Hematopoietic multipotent progenitor cell treated with erythropoietin and hydrocortisone succinate and interleukin-3 and kit ligand, for 15 days (in vitro differentiated cells): ENCODE measurements at places on chromosomes 5 and 9.

- no peak for DNase-seq
Observed at GRCh38 chr5:133876266-133876665, 92.2 kb downstream of the C5orf15 start.

DNA sequence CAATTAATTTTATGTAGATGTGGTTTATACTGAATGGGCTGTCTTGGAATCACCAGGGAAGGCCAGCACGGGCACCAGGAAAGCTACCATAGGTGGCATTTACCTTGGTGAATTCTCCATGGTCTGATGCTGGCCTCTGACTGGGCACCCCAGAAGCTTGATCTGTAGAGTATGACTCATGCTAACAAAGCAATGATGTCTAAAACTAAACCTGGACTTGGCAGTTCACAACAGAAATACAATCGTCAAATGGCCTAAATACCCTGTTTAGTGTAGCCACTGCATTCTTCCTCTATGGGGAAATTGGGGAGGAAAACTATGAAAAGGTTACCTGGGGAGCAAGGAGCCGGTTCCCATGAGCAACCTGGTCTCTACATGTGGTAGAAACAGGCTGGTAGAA, 98.0 kb downstream of the ATPSCKMT start:
- no peak for DNase-seq

- no peak for DNase-seq
Observed at GRCh38 chr9:89865981-89866380, 261.2 kb downstream of the GADD45G start.

DNA sequence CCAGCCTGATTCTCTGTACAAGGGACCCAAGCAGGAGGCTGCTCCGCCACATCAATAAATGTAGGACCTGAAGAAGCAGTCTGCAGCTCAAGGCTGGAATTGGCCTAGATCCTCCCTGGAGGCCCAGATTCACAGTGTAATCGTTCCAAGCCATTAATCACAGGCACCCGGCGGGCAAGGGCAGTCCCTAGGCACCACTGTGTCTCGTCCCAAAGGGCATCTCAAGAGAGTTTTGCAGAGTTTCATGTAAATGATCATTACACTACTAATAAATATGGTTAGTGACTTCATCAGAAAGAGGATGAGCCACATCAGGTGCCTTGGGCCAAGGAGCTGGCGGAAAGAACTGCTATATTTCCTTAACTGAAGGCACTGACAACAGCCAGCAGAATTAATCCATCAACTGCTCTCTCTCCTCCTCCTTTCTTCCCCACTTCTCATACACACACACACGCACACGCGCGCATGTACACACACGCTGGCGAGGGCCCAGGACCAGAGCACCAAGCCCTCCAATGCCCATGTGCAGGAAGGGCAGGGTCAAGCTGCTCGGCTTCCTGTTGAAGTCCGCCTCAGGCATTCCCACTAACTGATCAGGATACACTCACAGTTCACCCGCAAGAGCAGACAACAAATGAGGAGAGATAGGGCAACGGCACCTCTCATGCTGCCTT, 33.9 kb downstream of the GNAQ start:
- DNase-seq = no peak

- no peak for DNase-seq
Observed at GRCh38 chr9:105206821-105207699, 37.4 kb upstream of the SLC44A1 start.
